ENCODE measurements at places on chromosomes 6 and 20.

- DNase-seq: peak; percentile 5
Observed at GRCh38 chr20:33532753-33533459, 43.0 kb downstream of the CBFA2T2 start.

DNA sequence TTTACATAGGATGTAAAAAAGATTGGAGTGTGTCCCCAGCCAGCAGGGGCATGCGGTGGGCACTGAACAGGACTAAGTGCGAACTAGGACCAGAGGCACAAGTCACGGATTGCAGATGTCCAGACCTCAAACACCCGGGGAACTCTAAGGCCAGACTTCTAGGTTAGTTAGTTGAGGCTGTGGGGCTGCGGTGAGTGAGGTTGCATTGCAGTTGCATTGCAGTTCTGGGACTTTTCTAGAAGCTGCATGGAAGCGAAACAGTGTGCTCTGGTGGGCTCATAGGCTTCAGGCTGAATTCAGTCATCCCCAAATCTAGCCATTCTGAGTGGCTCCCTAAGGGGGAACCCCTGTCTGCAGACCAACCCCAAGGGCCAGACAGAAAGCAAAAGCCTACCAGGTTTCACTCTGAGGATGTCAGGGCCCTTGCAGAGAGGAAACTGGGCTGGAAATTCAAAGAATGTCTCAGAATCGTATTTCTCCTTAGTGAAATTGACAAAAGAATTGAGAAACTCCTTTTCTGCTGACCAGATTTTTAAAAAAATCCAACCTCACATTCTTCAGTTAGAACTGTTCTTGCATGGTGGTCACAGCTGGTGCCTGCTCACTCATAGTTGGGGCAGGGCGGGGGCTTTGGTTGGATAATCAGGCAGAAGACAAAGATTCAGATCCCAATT is 182.8 kb downstream of the ZDHHC14 start:
- no peak for DNase-seq

DNA sequence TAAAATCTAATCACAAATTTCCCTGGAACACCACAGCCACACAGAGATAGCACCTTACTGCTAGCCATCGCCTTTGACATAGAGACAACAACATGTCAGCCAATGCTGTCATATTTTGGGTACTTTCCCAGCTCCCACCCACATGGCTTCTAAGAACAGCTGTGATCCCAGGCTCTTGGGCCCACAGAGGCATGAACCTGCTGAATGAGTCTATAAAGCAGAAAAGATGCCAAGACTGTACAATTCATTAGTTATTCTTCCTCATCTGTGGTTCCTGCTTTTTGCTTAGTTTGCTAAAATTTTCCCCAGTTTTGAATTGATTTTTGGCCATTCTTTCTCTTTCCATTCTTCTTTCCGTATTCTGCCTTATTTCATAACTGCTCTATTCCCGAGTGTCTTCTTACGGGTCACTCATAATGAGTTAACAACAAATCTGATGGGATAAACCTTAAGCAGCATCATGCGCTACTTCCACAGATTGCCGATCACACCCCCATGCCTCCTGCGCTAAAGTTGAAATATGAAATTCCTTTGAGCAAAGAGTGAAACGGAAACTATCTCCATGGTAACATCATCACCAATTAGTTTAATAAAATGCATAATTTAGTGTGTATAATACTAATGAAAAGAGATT is 327.3 kb upstream of the HSF2 start:
- no peak for DNase-seq

DNA sequence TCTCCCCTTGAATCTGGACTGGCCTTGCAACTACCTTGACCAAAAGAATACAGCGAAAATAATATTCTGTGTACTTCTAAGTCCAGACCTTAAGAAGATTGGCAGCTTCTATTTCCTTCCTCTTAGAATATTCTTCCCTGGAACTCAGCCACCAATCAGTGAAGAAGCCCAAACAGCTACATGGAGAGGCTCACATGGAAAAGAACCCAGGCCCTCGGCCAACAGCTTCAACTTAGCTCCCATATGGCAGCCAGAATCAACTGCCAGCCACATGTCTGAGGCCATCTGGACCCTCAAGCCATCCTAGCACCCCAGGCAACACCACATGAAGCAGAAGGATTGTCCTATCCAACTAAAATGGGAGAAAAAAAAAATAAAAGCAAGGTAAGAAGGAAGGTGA is 178.8 kb downstream of the IBTK start:
- DNase-seq: no peak

DNA sequence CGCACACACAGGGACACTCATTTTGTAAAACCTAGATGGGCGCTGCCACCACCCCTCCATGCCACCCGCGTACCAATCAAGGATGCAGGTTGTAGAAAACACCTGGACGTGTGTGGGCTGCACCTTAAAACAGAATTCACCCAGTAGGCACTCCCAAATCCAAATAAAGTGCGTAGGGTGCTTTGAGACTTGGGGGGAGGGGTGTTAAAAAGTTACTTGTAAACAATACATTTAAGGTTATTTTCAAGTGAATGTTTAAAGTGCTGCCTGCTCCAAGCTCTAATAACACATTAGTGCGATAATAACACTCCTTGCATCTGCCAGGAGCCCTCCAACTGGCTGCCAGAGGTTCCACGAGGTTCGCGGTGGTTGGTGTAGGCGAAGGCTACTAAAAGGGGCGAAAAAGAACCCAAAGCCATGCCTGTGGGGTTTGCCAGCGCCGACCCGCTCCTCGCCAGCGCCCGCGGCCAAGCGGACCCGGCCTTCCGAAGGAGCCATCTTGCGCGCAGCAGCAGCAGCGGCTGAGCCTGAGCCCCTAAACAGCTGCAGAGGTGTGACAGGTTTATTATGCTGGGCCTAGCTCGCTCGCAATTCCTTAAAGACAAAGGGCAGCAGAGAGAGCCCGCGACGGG is 11.5 kb downstream of the FOXC1 start:
- DNase-seq: no peak

DNA sequence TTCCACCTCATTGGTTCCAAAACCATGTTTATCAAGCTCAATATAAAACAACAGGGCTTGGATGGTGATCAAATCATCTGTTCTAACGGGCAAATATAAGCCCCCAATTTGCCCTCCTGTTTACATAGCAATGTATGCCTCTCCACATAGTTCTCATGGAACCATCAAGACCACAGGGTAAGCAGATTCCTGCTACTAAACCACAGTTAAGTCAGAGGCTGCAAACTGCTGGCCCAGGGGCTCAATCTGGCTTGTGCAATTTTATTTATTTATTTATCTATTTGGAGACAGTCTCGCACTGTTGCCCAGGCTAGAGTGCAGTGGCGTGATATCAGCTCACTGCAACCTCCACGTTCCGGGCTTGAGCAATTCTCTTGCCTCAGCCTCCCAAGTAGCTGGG is 18.9 kb upstream of the MTHFD1L start:
- DNase-seq: no peak

DNA sequence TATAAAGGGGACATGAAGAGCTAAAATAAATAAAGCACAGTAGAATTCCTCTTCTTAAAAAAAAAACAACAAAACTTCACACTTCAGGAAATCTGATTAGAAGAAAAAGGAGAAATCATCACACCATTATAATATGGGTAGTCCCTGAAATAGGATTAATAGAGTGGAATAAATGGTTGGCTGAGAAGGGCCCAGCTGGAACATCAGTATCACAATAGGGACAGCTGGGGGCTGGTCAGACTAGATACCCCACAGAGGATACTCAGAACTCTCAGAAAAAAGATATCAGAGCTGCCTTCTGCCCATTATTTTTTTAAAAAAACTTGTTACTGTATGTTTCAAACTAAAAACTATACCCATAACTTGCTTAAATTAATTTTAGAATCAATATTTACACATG is 75.2 kb downstream of the DST start:
- DNase-seq: no peak

- DNase-seq: no peak
Observed at GRCh38 chr20:35333606-35334005, 41.4 kb upstream of the FAM83C start.

DNA sequence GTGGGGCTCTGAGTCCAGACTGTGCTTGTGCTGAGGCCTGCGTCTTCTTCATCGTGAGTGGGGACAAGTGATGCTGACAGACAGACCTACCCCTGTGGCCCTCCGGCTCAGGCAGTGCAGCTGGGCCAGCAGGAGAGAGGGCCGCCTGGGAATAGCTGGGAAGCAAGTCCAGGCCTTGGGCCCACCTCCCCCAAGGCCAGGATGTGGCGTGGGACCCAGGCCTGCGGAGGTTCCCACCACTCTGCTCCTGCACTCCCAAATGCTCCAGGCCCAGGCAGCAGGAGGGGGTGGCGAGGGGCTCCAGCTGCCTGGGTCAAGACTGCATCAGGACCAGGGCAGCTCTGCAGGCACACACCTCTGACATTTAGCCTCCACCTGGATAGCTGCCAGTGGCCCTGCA is 38.3 kb downstream of the DAAM2 start:
- no peak for DNase-seq

DNA sequence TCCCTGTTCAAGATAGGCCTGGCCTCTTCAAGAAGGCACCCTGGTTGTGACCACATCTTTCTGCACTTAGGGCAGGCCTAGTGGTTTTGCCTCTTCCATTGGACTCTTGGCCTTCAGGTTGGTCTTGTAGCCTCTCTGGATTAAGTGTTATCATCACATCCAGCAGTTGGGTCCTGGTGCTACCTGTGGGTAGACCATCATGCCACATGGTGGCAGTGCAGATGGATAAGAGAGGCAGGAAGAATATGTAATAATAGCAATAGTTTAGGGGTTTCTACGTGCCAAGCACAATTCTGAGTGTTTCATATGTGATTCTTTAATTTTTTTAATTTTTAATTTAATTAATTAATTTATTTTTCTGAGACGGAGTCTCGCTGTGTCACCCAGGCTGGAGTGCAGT is 28.5 kb upstream of the SNRPB2 start:
- no peak for DNase-seq

- no peak for DNase-seq
Observed at GRCh38 chr6:26306232-26306631, 58.8 kb upstream of the BTN3A2 start.

- no peak for DNase-seq
Observed at GRCh38 chr6:112920994-112921393, 573.9 kb downstream of the RFPL4B start.

DNA sequence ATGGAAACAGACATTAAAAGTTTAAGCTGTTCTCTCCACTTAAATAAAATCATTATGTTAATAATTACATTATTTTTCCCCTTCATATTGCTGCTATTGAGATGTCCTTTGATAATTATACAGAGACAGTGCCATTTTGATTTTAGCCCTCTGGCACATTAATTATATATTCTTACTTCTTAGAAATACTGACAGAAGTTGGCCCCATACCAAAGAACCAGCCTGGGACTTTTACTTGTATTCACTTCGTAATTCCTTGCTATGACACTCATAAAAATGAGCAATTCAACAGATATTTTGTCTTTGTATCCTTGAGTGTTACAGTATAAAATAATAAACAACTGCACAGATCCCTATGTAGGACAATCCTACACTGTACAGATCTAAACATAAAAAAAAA is 743.7 kb downstream of the TBC1D32 start:
- DNase-seq: no peak

DNA sequence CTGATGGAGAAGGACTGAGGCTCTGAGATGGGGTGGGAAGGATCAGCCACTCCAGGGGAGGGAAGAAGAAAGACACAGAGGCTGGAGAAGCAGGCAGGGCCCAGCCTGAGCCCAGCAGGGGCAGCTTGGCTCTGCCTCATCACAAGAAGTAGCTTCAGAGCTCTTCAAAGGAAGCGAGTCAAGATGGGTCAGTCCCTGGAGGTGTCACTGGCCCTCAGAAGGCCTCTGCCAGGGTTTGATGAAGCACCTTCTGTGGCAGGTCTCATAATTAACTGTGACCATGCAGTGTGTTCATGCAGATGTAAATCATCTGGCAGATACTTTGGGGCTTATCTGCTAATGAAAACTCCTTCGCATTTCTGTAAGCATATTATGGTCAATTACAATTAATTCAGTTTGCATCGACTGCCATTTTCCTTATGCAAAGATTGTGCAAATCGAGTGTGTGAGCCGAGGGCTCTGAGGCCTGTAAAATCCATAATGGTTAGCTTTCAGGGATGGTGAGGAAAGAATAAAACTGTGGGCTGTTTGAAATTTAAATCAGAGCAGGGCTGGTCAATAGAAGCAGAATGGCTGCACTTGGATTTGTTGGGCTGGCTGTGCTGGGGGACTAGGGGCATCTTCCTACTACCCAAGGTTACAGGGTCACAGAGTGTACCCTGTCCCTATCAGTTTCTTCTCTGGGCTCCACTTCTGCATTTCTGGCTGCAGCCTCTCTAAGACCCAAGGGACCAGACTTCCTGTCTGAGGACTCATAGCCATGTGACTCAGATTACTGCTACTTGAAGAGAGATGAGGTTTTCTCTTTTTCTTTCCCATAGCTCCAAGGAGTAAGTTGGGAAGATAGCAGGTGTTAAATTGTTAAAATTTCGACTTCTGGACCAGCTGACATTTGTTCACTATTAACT is 376.6 kb downstream of the DHX35 start:
- no peak for DNase-seq
